ENCODE measurements at places on chromosomes 11 and 22. TPM values are rescaled to one million over a fixed set of nuclear protein-coding genes. Genes with fewer than 3 reads are reported as not detected.

The BATF2 gene
- 2.1 TPM for total RNA-seq

The JHY gene
- 2.1 TPM for total RNA-seq

The ALKBH3 gene
- 31.6 TPM for total RNA-seq

The APOA4 gene
- not detected for total RNA-seq

The APOBEC3C gene
- total RNA-seq: 19.2 TPM

The OR51B5 gene
- 0.17 TPM for total RNA-seq

The UPK3A gene
- not detected for total RNA-seq

The MOGAT2 gene
- total RNA-seq: not detected

The IGLL1 gene
- total RNA-seq: not detected

The DCDC1 gene
- total RNA-seq: 0.17 TPM

The TRIM29 gene
- not detected for total RNA-seq

The OR51I1 gene
- 0.26 TPM for total RNA-seq

The CRYBB1 gene
- not detected for total RNA-seq

The ALX4 gene
- total RNA-seq: not detected

The SEC14L2 gene
- total RNA-seq: 4.9 TPM

The GNAZ gene
- 1.3 TPM for total RNA-seq

The MPZL3 gene
- 0.33 TPM for total RNA-seq

The CDC42EP2 gene
- total RNA-seq: 12.3 TPM
